Forelimb muscle (tissue), 1 donor: ENCODE measurements at places on chromosomes 1 and 21.

DNA sequence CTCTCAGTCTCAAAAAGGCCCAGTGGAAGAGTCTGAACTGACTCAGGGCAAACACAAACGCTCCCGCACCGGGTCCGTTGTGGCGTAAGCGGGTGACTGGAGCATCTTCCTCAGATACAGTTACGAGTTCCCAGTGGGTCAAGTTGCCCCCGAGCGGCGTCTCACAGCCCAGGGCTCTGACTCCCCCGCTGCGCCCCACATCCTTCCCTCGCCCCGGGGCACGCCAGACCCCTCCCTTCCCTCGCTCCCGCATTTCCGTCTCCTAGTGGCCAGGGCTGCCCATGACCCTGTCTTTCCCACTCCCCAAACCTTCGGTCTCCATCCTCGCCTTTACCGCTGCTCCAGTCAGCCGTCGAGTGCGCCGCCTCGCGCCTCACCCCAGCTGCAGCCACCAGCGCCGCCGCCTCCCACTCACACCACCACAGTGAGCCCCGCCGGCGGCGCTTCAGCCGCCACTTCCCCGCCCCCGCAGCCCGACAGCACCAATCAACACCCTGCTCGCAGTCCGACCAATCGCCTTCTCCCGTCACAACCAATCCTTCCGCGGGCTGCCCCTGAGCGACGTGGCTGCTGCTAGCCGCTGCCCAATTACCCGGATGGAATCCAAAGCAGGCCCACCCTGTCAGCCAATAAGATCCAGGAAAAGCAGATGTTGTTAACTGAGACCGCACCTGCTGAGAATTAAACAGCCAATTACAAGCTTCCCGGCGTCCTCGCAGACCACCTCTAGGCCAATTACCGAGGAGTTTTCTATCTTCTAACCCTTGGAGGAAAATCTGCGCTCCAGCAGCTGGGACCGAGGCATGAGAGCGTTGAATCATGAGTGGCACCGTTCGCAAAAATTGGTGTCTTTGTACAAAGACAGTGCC lies at the start of gene TDRKH:
Gene TDRKH, minus strand, starts transcription at position 430 of the 869 bp plus-strand sequence. CDS start 7,478 bp downstream, outside the sequence.
- DNase-seq: peak; percentile 92

- no peak for DNase-seq
These were observed 262.2 kb upstream of the POU3F1 start for GRCh38 chr1:38308780-38309179.

DNA sequence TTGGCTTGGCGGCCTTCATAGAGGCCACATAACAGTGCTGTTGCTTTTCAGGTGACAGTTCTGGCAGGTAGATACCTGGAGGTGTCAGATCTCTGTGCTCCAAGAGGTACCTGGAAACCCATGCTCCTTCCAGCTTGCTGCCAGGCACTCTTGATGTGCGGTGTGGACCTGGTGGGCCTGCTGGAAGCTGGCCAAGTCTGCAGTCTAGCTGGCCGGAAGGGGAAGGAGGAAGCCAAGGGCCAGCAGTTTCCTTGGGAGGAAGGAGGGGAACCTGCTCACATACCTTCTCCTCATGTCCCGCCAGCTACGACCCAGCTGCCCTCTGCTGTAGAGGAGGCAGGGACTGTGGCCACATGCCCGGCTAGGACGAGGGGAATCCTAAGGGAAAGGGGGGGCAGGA lies 166.4 kb upstream of the AJAP1 start:
- DNase-seq: no peak

GRCh38 chr1:37561133-37562132 lies 4.7 kb downstream of the DNALI1 start:
- no peak for DNase-seq

DNA sequence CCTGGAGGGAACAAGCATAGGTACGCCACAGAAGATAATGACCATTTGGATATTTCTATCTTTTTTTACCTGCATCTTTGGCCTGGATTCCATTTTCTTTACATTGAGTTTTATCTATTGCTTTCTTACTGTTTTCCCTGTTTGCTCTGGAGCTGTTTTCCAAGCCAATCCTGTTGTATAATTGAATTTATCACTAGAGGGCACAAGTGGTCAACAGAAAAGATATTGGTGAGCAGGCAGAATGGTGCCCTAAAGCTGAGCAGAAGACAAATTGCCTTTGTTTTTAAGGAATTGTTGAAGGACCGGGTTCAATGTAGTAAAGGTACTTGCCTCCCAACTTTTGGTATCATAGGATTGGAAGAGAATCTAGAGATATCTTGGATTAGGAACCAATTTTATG lies 152.8 kb downstream of the PPP1R12B start:
- DNase-seq: no peak

GRCh38 chr1:71899881-71900280 lies 382.5 kb downstream of the NEGR1 start:
- DNase-seq: no peak

DNA sequence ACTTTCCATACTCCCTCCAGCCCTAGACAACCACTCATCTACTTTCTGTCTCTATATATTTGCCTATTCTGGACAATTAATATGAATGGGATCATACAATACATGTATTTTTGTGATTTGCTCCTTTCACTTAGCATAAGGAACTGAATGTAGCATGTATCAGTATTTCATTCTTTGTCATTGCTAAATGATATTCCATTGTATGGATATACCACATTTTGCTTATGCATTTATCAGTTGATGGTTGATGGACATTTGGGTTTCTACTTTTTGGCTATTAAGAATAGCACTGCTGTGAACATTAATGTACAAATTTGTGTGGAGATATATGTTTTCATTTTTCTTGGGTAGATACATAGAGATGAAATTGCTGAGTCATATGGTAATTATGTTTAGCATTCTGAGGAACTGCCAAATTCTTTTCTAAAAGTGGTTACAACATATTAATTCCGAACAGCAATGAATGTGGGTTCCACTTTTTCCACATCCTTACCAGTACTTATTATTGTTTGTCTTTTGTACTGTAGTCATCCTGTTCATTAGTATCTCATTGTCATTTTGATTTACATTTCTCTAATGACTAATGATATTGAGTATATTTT lies 121.0 kb downstream of the LRRC40 start:
- DNase-seq: no peak

- DNase-seq: no peak
These were observed 16.1 kb upstream of the PSMD4 start for GRCh38 chr1:151238467-151238739.

- no peak for DNase-seq
These were observed 168.7 kb downstream of the ZBTB18 start for GRCh38 chr1:244219802-244220201.

DNA sequence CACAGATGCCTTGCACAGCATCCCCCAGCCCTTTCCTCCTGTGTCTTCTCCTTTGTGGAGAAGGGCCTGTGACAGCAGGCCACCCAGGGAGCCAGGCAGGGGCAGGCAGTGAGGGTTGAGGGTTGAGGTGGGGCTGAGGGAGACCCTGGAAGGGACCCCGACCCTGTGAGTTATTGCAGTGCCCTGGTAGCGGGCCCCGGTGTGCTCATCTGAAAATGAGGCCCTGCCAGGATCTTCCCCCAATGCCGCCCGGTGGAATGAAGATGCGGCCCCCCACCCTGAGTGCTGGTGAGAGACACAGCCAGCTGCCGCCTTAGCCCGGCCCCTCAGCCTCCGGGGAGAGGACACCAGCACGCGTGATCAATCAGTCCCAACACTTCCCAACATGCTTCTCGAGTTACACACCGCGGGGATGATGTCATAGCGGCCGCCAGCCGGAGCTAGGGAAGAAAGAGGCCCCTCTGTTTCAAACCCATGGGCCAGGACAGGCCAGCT lies 36.2 kb upstream of the ACTRT2 start:
- peak; percentile 36 for DNase-seq

DNA sequence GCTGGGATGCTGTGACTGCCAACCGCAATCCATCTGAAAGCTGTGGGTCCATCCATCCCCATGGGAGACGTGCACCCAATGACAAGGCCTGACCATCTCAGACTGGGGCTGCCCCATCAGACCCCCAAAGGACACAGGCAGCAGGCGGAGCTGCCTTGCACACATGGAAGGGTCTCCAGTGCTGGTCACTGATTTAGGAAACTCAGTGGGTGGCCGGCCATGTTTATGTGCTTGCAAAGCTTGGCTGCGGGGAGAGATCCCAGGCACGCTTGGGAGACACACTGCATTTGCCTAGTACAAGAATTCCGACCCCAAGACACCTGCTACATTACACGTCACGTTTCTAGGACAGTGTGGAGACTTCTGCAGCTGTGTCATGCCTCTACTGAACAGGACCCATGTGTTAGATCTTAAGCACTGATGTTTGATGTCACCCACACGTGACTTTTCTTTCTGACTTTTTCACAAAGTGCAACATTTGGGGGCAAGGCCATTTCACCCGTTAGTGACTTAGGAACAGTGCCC lies 181.4 kb downstream of the CLIC6 start:
- no peak for DNase-seq

DNA sequence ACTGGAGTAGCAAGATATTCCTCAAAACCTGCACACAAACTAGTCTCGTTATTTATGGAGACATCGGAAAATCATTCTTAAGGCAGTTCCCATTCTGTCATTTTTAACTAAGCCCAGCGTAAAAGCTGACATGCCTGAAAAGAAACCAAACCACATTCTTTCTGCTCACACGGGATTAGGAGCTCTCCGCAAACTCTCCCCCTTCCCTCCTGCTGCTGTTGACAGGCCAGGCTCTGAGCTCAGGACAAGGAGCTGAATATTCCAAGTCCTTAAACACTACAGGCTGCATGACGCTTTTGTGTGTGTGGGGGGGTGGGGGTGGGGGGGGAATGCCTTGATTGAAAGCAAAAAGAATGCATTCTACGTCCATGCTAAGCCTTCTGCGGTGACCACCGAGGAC lies 5.2 kb downstream of the OLIG1 start:
- DNase-seq: no peak

- DNase-seq: no peak
These were observed 53.3 kb downstream of the AKNAD1 start for GRCh38 chr1:108803548-108803947.

DNA sequence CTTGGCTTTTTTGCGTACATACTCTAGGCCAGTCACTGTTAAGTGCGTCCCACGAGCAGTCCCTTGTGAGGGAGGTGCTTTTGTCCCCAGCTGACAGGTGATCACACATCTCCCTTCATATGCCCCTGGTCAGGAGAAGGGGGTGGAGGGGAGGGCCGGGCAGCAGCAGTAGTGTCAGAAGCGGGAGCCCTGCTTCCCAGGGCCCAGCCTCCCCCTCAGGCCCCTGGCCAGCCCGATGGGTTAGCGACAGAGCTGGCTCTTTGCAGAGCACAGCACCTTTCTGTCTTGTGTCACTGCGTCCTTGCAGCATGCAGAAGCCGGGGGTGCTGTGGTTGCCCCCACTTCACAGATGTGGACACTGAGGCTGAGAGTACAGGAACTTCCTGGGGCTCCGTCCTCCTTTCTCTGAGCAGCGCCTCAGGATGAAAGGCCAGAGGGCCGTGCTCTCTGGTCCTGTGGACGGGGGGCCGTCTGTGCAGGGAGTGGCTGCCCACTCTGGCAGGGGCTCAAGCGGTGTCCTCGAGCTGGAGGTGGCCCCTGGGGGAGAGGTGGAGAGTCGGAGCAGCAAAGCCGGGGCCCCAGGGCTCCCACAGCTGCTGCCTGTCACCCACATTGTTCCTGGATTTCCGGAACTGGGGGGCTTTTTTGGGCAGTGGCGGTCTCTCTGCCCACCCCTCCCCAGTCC lies 5.9 kb downstream of the TMEM201 start:
- no peak for DNase-seq

GRCh38 chr1:25117233-25117823 lies 115.0 kb downstream of the SYF2 start:
- no peak for DNase-seq

GRCh38 chr1:35569936-35570335 lies 3.2 kb upstream of the TFAP2E start:
- no peak for DNase-seq

DNA sequence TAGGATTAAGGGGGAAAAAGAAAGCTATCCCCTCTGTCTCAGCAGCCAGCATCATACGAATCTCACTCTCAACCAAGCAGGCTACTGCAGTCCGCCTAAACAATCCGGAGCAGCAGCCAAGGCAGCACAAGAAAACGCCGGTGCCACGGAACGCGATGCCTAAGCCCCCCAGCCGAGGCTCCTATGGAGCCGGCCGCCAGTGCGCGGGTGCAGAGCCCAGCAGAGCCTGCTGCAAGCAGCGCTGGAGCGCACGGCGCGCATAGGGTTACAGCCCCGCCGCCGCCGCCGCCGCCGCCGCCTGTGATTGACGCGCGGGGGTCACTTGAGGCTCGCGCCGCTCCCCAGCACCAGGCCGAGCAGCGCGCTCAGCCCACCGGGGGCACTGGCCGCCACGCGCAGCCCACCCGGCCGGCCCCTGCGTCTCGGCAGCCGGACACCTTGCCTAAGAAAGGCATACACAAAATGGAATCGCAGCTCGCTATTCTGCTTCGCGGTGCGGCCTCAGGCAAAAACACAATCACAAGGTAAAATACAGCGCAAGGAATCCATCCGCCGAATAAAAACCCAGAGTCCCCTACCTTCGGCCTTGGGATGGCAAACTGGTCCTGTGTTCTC lies 780 bp downstream of the HIVEP3 start:
- no peak for DNase-seq

- DNase-seq: no peak
These were observed 267.4 kb downstream of the TM2D1 start for GRCh38 chr1:61457526-61458040.

DNA sequence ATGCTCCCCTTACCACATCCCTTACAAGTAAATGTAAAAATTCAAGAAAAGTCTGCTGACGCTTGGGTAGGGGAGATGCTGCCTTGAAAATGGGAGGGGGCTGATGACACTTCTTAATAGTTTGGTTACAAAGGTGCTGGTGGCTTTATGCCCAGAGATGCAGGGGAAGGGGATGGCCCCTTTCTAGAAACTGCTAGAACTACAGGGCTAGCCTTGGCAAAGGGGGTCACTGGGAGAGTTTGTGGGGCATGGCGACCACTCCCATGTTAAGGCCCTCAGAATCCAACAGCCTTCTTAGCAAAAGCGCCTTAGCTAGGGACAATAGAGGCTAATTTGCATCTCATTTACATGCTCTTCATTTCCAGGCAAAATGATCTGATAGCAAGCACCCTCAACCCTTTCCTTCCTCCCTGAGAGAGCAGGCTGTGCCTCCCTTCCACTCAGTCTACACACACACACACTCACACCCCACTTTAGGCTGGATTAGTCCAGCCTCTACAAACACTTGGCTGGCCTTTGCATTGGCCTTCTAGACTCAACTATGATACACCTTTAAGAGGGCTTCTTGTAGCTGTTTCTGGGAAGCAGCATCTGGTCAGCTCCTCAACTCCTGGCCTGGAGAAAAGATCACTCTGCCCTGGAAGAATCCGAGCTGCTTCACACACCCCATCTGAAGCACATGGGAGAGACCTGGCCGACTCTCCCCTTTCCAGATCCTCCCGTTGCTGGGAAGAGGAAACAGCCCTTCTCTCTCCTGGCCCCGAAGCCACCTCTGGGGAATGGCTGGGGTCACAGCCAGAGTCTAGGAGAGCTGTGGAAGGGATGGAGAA lies 1.7 kb downstream of the SEMA6C start:
- DNase-seq: no peak

DNA sequence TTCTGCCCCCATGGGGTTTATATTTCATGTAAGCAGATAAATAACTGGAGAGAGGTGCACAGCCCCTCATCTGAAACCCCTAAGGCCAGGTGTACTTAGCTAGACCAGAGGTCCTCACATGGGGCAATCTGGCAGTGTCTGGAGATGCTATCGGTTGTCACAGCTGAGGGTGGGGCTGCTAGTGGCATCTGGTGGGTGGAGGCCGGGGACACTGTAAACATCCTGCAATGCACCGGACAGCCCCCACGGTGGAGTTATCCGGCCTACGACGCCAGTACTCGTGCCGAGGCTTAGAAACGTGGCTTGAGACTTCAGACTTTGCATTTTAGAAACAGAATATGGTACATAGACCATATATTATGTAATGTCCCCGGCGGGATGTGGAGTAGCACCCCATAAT lies 186.5 kb upstream of the VAMP3 start:
- no peak for DNase-seq

- DNase-seq: peak; percentile 54
These were observed 538.1 kb upstream of the ZRANB2 start for GRCh38 chr1:71618766-71619530.
